Sciatic nerve (tissue), 2 donors: ENCODE measurements at places on chromosomes 2 and 18.
A peak's percentile ranks its signal among the peaks of the same experiment; 100 is the strongest.

DNA sequence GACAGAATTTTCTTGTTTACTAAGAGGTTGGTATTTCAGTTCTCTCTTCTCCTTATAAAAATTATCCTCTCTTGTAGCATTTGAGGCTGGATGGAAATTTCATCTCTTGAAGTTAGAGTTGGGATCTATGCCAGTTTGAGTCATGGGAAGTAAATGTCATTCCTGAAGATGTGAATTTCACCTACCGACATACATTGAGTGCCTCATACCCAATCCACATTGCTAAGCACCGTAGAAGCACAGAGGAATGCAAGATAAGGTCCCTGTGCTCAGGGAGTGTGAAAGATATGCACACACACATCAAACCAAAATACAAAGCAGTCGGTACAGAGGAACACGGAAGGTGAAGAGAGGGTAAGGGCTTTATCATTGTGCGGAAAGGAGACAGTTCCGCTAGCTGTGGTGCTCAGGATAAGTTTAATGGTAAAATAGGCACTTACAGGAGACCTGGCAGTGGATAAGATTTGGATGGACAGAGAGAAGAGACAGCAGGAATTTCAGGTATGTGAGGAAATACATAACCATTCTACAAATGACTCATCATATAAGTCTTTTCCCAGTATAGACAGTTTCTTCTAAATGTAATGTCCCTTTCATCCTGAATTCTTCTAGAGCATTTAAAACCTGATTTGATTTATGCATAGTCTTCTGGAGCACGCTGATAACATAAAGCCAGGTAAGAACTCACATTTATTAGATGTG lies 205.3 kb upstream of the ST6GAL2 start:
- no peak for DNase-seq

- DNase-seq: no peak
Measured at GRCh38 chr2:171718720-171719119, 31.5 kb downstream of the DYNC1I2 start.

- DNase-seq: no peak
Measured at GRCh38 chr2:109519513-109519912, 94.3 kb downstream of the SEPTIN10 start.

DNA sequence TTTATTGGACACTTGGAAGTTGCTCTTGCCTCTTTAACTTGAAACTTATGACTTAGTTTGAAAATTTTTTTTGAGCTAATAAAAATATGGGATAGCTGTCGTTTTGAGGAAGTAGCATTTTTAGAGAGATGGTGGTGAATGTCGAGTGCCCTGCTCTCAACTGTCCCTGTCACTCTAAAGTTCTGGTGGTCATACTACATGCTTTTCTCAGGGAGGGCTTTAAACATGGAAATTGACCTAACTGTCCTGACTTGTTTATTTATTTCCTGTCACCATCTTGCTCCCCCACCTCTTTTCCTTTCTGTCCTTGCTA lies 16.0 kb downstream of the CEP192 start:
- DNase-seq: no peak

GRCh38 chr2:240136671-240137292 lies 677 bp upstream of the COPS9 start:
- DNase-seq: peak; percentile 56

- DNase-seq: no peak
Measured at GRCh38 chr18:76013057-76013456, 482.0 kb downstream of the ZNF516 start.

DNA sequence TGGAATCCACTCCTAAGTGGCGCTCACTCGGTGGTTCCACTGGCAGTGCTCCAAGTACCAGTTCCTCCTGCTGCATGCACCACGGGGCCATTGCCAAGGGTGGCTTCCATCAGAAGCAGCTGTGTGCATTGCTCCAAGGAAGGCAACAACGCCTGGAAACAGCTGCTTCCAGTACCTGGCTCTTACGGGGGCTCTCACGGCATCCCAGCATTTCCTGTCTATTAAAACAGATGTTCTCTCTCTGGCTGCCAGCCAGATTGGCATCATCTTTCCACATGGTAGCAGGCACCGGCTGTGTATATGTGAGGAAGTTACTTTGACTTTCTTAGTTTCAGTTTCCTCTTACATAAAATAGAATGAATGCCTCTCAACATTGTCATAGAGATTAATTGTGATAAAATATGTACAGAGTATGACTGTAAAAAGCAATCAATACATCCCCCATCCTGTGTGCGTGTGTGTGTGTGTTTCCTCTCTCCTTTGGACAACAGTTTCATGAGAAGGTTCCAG lies 84.9 kb downstream of the CMPK2 start:
- DNase-seq: peak; percentile 66
